ENCODE measurements at places on chromosomes 12 and 14.

DNA sequence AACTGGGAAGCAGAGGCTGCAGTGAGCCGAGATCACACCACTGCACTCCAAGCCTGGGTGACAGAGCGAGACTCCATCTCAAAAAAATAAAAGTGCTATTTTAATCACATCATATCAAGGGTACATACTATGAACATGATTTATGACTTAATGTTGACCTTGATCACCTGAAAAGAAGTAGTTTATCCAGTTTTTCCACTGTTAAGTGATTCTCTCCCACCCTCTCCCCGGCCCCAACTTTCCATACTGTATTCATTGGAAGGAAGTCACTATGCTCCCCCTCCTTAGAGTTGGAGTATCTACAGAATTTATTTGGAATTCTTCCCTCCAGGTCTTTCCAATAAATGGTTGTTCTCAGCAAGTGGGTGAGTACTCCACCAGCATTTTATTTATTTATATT lies 3.0 kb upstream of the PRMT5 start:
- no peak overlapping the region for H3K27ac ChIP-seq
- no peak for DNase-seq
- no peaks in the 10 kb centered on the region for H3K27me3 ChIP-seq
- H3K4me1 ChIP-seq: peaks cover 3% of the 10 kb centered on the region
- peaks cover 3% of the 10 kb centered on the region for H3K36me3 ChIP-seq

GRCh38 chr14:86714575-86714974 lies 1184.6 kb downstream of the FLRT2 start:
- H3K27me3 ChIP-seq: no peaks in the 10 kb centered on the region
- DNase-seq: no peak
- no peak overlapping the region for H3K4me3 ChIP-seq
- H3K27ac ChIP-seq: no peak overlapping the region

GRCh38 chr12:110370732-110371231 lies 32.7 kb downstream of the ANAPC7 start:
- H3K27me3 ChIP-seq: no peaks in the 10 kb centered on the region
- H3K4me3 ChIP-seq: no peak overlapping the region
- peaks cover 13% of the 10 kb centered on the region for H3K4me1 ChIP-seq
- no peak overlapping the region for H3K27ac ChIP-seq

DNA sequence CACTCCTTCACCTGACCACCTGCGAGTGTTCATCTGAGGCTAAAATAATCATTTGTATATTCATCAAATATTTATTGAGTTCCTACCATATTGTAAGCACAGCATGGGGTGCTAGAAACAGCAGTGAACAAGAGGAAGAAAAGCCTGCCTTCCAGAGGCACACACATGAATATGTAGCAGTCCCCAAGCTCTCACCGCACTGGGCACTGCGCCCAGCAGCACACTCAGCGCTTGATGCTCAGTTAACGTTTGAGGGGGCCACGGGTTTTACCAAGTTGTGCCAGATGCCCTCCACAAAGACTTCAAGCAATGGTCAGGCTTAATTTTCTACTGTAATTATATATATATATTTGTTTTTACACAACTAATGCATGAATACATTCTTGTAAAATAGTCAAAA lies 52.0 kb downstream of the HELB start:
- no peaks in the 10 kb centered on the region for H3K36me3 ChIP-seq
- no peak overlapping the region for H3K4me3 ChIP-seq
- H3K4me1 ChIP-seq: no peaks in the 10 kb centered on the region

DNA sequence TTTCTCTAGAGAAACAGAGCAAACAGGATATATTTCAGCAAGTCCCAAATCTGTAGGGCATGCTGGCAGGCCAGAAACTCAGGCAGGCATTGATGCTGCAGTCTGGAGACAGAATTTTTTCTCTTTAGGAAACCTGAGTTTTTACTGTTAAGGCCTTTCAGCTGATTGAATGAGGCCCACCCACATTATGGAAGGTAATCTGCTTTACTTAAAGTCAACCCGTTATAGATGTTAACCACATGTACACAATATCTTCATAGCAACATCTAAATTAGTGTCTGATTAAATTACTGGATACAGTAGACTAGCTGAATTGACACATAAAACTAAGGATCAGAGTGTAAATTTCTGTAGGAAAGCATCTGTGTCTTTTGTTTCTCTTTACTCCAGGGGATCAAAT lies 65.2 kb downstream of the SRGAP1 start:
- H3K4me3 ChIP-seq: no peak overlapping the region
- no peak for DNase-seq
- H3K36me3 ChIP-seq: no peaks in the 10 kb centered on the region
- H3K4me1 ChIP-seq: peaks cover 2% of the 10 kb centered on the region
- no peak overlapping the region for H3K27ac ChIP-seq
- H3K27me3 ChIP-seq: no peaks in the 10 kb centered on the region

GRCh38 chr12:57896434-57897201 lies 44.7 kb upstream of the ATP23 start:
- no peaks in the 10 kb centered on the region for H3K27me3 ChIP-seq
- DNase-seq: peak; percentile 64
- H3K27ac ChIP-seq: peak overlapping the region; percentile 96
- peaks cover 55% of the 10 kb centered on the region for H3K4me1 ChIP-seq
- H3K4me3 ChIP-seq: peak overlapping the region; percentile 40

GRCh38 chr12:129257524-129257923 lies 404.2 kb downstream of the GLT1D1 start:
- H3K27me3 ChIP-seq: no peaks in the 10 kb centered on the region
- H3K27ac ChIP-seq: no peak overlapping the region
- no peaks in the 10 kb centered on the region for H3K4me1 ChIP-seq
- no peaks in the 10 kb centered on the region for H3K36me3 ChIP-seq

DNA sequence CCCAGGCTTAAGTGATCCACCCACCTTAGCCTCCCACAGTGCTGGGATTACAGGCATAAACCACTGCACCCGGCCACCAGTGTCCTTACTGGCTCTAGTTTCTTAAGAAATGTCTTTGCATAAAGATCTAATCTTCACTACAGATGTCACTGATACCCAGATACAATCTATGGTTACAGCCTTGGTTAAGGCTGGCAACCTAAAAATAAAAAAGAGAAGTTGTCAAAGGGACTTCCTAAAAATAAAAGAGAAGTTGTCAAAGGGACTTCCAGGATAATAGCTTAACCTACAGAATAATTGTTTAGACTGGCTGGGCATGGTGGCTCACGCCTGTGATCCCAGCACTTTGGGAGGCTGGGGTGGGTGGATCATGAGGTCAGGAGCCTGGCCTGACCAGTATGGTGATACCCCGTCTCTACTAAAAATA lies 27.6 kb downstream of the ETFBKMT start:
- no peaks in the 10 kb centered on the region for H3K4me1 ChIP-seq
- no peak overlapping the region for H3K4me3 ChIP-seq
- DNase-seq: no peak

- no peak overlapping the region for H3K27ac ChIP-seq
- H3K27me3 ChIP-seq: no peaks in the 10 kb centered on the region
- no peak overlapping the region for H3K4me3 ChIP-seq
- no peak for DNase-seq
Observed at GRCh38 chr14:20035449-20035848, 389 bp downstream of the OR4K13 start.

GRCh38 chr14:105065280-105066228 lies at the start of gene GPR132:
Gene GPR132 (minus strand): TSS chr14:105065430. CDS start chr14:105055420, 10,010 bp downstream.
- H3K27me3 ChIP-seq: no peaks in the 10 kb centered on the region
- no peak within 1 kb of the TSS for H3K27ac ChIP-seq
- H3K4me1 ChIP-seq: peaks cover 7% of the 10 kb centered on the region
- H3K4me3 ChIP-seq: no peak within 1 kb of the TSS
- DNase-seq: no peak

DNA sequence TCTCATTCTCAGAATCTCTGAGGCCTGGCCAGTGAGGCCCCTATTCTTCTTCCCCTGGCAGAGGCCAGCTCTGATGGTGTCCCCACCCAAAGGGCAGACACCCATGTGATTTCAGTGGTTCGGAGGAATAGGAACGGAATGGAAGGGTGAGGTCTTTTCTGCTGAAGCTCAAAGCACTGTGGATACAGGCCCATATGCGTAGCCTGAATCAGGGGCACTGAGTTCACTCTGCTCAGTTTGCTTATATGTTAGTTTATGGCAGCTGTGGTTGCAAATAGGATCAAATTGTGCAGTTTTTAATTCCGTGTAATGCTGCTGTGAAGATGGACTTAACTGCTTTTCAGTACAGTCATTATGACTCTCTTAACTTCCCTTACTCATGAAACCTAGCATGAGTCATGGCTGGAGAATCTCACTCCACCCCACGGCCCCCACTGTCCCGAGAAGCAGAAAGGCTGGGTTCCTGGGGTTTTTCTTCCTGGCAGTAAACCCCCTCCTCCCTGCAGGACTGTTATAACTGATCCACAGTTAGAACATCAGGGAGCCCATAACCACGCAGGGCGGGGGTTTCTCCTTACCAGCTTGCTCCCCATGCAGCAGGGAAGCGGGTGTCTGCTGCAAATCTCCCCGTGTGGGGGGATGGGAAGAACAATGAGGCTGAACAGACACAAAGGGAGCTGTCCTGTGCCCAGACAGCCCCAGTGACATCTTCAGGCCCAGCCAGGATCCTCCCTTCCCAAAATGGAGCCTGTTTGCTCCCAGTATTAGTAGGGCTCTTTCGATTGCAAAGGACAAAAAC lies 122.7 kb downstream of the SLC38A6 start:
- peak; percentile 99 for DNase-seq
- no peak overlapping the region for H3K4me3 ChIP-seq

DNA sequence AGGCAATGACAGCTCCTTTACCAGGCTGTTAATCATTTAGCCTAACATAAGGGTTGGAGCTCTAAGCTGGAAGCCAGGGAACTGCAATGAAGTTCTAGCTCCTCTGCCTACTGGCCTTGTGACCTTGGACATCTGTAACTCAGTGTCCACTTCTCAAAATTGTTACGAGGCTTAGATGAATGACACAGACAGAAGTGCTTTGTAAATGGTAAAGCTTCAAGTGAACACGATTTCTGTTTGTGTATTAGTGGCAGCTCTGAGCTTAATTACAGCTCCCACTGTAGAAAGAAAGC lies 122.8 kb downstream of the EML1 start:
- peaks cover 41% of the 10 kb centered on the region for H3K36me3 ChIP-seq
- no peak overlapping the region for H3K4me3 ChIP-seq
- H3K27ac ChIP-seq: no peak overlapping the region
- H3K4me1 ChIP-seq: peaks cover 2% of the 10 kb centered on the region
- no peaks in the 10 kb centered on the region for H3K27me3 ChIP-seq
- DNase-seq: no peak

- H3K4me1 ChIP-seq: no peaks in the 10 kb centered on the region
- no peak overlapping the region for H3K4me3 ChIP-seq
Observed at GRCh38 chr12:111819191-111820158, 22.6 kb upstream of the MAPKAPK5 start.

- peaks cover 5% of the 10 kb centered on the region for H3K4me1 ChIP-seq
- no peaks in the 10 kb centered on the region for H3K27me3 ChIP-seq
- H3K27ac ChIP-seq: no peak overlapping the region
- H3K4me3 ChIP-seq: no peak overlapping the region
- DNase-seq: no peak
Observed at GRCh38 chr12:122183588-122183940, 641 bp downstream of the LRRC43 start.

DNA sequence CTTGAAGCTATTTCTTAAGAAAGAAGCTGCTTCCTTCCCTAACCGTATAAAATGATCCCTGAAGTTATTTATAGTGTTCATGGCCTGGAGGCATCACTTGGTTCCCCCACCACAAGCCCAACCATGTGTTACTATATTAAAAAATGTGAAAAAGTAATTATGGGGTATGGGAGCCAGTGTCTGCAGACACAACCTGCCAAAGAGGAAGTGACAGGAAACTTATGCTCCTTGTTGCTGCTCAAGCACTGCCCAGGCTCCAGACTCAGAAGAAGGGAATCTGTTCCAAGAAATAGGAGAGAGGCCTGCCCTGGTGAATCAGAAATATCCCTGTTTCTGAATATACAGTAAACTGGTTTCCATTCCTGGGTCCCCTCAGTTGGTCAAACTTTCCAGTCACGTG lies 217.2 kb upstream of the BMP4 start:
- no peak overlapping the region for H3K4me3 ChIP-seq
- H3K27ac ChIP-seq: no peak overlapping the region
- H3K36me3 ChIP-seq: no peaks in the 10 kb centered on the region
- peaks cover 9% of the 10 kb centered on the region for H3K4me1 ChIP-seq
- DNase-seq: peak; percentile 21

DNA sequence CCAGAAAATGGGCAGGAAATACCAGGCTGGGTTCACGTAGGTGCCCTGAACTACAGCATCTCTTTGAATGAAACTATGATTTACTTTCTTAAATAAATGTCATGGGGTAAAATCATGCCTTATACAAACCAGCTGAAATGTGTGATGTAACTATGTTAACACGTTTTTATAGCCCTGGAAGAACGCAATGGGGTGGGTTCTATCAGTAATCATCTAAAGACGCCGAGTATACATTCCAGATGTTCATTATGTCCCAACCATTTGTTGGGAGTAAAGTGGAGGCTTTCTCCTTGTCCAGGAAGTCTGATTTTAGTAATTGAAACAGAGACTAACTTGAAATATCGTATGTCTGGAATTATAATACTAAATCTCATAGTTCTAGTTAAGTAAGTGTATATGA lies 16.2 kb upstream of the IGF1 start:
- DNase-seq: no peak
- H3K4me3 ChIP-seq: no peak overlapping the region
- H3K36me3 ChIP-seq: no peaks in the 10 kb centered on the region
- H3K27ac ChIP-seq: no peak overlapping the region
- no peaks in the 10 kb centered on the region for H3K4me1 ChIP-seq

- no peak overlapping the region for H3K27ac ChIP-seq
- H3K4me3 ChIP-seq: no peak overlapping the region
- no peak for DNase-seq
Observed at GRCh38 chr14:104367866-104368750, 211.5 kb upstream of the C14orf180 start.

- DNase-seq: peak; percentile 61
- no peak overlapping the region for H3K4me3 ChIP-seq
- peaks cover 7% of the 10 kb centered on the region for H3K4me1 ChIP-seq
- no peaks in the 10 kb centered on the region for H3K27me3 ChIP-seq
Observed at GRCh38 chr14:68089146-68089731, 269.7 kb downstream of the RAD51B start.

DNA sequence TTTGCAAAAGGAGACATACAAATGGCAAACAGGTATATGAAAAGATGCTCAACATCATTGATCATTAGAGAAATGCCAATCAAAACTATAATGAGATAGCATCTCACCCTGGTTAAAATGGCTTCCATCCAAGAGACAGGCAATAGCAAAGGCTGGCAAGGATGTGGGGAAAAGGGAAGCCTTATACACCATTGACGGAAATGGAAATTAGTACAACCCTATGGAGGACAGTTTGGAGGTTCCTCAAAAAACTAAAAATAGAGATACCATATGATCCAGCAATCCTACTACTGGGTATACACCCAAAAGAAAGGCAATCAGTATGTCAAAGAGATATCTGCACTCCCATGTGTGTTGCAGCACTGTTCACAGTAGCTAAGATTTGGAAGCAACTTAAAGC lies 17.3 kb upstream of the CKAP4 start:
- no peaks in the 10 kb centered on the region for H3K36me3 ChIP-seq
- H3K27me3 ChIP-seq: no peaks in the 10 kb centered on the region
- no peak overlapping the region for H3K27ac ChIP-seq
- no peaks in the 10 kb centered on the region for H3K4me1 ChIP-seq
- H3K4me3 ChIP-seq: no peak overlapping the region

GRCh38 chr14:84272290-84272721 lies 1257.6 kb upstream of the FLRT2 start:
- no peaks in the 10 kb centered on the region for H3K27me3 ChIP-seq
- no peaks in the 10 kb centered on the region for H3K36me3 ChIP-seq
- peak; percentile 16 for DNase-seq
- no peaks in the 10 kb centered on the region for H3K4me1 ChIP-seq
- no peak overlapping the region for H3K4me3 ChIP-seq

- peak overlapping the region; percentile 99 for H3K4me3 ChIP-seq
- H3K27me3 ChIP-seq: no peaks in the 10 kb centered on the region
- H3K27ac ChIP-seq: peak overlapping the region; percentile 88
- H3K36me3 ChIP-seq: peaks cover 29% of the 10 kb centered on the region
- peak; percentile 54 for DNase-seq
Observed at GRCh38 chr14:23321572-23322547, 603 bp downstream of the PABPN1 start.

Measured in IMR-90 (cell line).